Nasal cavity respiratory epithelium epithelial cell of viscerocranial mucosa (primary cell): ENCODE measurements at places on chromosomes 5 and 9. TPM values are rescaled to one million over a fixed set of nuclear protein-coding genes. Genes with fewer than 3 reads are reported as not detected.

The C9orf153 gene
- total RNA-seq = 0.34 and 0.64 TPM in 2 replicates

The PRKACG gene
- total RNA-seq = not detected in 2 replicates

The PCDHGA5 gene
- under 0.01 and 0.64 TPM in 2 replicates for total RNA-seq

The NTNG2 gene
- total RNA-seq = not detected in 2 replicates

The MRPL36 gene
- 60.9 and 87.8 TPM in 2 replicates for total RNA-seq

The FOXD4 gene
- total RNA-seq = under 0.01 and 0.36 TPM in 2 replicates
